ENCODE measurements at places on chromosomes 7 and 10. TPM values are rescaled to one million over a fixed set of nuclear protein-coding genes. Genes with fewer than 3 reads are reported as not detected.

Gene FGFR2
- total RNA-seq, result 10.8 TPM

Gene IL15RA
- total RNA-seq, result 9.6 TPM

Gene PROSER2
- total RNA-seq, result 23.7 TPM

Gene PCGF5
- total RNA-seq, result 54.2 TPM

Gene AKR1C2
- 97.9 TPM for total RNA-seq

Gene KNDC1
- total RNA-seq, result 7.1 TPM

Gene TMEM184A
- total RNA-seq, result 0.27 TPM

Gene FEZF1
- total RNA-seq, result not detected

Gene AGR2
- total RNA-seq, result 0.40 TPM

Gene RAPGEF5
- 62.8 TPM for total RNA-seq

Gene EBLN1
- total RNA-seq, result not detected

Gene MSMB
- total RNA-seq, result not detected

Gene TMEM140
- total RNA-seq, result 29.4 TPM

Gene GIMAP5
- 18.4 TPM for total RNA-seq

Gene SLIT1
- total RNA-seq, result 3.1 TPM

Gene CLCN1
- not detected for total RNA-seq

Gene CLDN4
- 0.85 TPM for total RNA-seq

Gene LRRC61
- total RNA-seq, result 5.8 TPM

Gene CTAGE4
- total RNA-seq, result 2.3 TPM

Gene CRYGN
- total RNA-seq, result 3.9 TPM

Gene WASHC2C
- 48.1 TPM for total RNA-seq

Gene NPFFR1
- total RNA-seq, result 4.8 TPM

Gene ATRNL1
- total RNA-seq, result 5.6 TPM

Gene CTNNA3
- 89.6 TPM for total RNA-seq

Gene HOXA4
- total RNA-seq, result 10.0 TPM

Gene ITIH5
- 34.9 TPM for total RNA-seq

Gene SPOCK2
- total RNA-seq, result 5.3 TPM

Gene SCIN
- total RNA-seq, result 9.8 TPM

Gene GATA3
- 2.6 TPM for total RNA-seq

Gene UCMA
- not detected for total RNA-seq

Gene EGFR
- total RNA-seq, result 125 TPM

Gene VSTM4
- 16.4 TPM for total RNA-seq

Gene IDI2
- not detected for total RNA-seq

Gene TBL2
- total RNA-seq, result 27.1 TPM

Gene NXPH1
- not detected for total RNA-seq

Gene OR2A5
- not detected for total RNA-seq

Gene FZD8
- total RNA-seq, result 43.5 TPM

Gene C7orf57
- not detected for total RNA-seq

Gene ADIRF
- total RNA-seq, result 599 TPM

Gene OPN1SW
- not detected for total RNA-seq

Gene FAM131B
- total RNA-seq, result 2.6 TPM

Gene SAP25
- total RNA-seq, result 13.6 TPM

Gene FRMD4A
- total RNA-seq, result 98.0 TPM
